Activated CD4-positive, alpha-beta T cell treated with anti-CD3 and anti-CD28 coated beads for 36 hours (primary cell): ENCODE measurements at places on chromosomes 13 and 19. TPM values are rescaled to one million over a fixed set of nuclear protein-coding genes. Genes with fewer than 3 reads are reported as not detected.

The NOVA2 gene
- 0.09 TPM for total RNA-seq

The HSPH1 gene
- 259 TPM for total RNA-seq

The ZNF730 gene
- total RNA-seq: 2.1 TPM

The TLE2 gene
- 6.3 TPM for total RNA-seq

The SMARCA4 gene
- total RNA-seq: 102 TPM

The ZNF880 gene
- total RNA-seq: 11.5 TPM

The CEACAM16 gene
- not detected for total RNA-seq

The OBI1 gene
- total RNA-seq: 20.5 TPM

The RFPL4AL1 gene
- not detected for total RNA-seq

The REEP6 gene
- 2.1 TPM for total RNA-seq

The ELSPBP1 gene
- not detected for total RNA-seq

The KIR2DL3 gene
- not detected for total RNA-seq
